NCI-H1092 (cell line): ENCODE measurements at places on chromosomes 2 and 18.

DNA sequence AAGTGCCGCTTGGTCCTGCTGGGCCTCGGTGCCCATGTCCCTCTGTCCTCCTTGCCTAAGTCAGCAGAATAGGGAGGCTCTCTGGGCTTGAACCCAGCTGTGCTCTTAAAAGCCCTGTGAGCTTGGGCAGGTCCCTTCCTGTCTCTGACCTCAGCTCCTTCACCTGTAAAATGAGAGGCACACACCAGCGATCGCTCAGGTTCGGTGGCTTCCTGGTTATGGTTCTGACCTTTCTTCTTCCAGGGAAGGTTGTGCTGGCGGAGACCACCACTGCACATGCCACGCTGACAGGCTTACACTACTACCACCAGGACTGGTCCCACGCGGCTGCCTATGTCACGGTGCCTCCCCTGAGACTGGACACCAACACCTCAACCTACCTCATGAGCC lies 36.1 kb upstream of the MAPRE3 start:
- DNase-seq: no peak

DNA sequence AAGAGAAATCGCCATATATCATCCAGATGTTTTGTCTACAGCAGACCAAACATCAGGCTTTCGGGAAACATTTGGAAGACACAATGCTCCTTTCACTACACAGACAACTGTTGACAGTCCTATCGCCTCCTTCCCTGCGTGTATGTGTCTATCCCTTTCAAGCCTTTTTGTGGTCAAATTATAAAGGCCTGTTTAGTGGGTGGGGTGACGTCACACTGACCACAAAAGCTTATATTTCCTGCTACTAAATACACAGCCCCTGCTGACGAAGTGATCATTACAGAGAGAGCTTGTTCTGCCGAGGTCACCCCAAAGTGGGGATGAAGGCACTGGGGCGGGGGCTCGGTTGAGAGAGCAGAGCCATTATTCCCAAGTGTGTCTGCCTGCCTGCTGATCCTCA lies 302.7 kb upstream of the TNP1 start:
- no peak for DNase-seq

- no peak for DNase-seq
These were observed 104.8 kb upstream of the CDH19 start for GRCh38 chr18:66708646-66709045.

- no peak for DNase-seq
These were observed 23.9 kb downstream of the EFR3B start for GRCh38 chr2:25065768-25066167.

GRCh38 chr18:32300914-32301313 lies 111.1 kb downstream of the MEP1B start:
- no peak for DNase-seq

DNA sequence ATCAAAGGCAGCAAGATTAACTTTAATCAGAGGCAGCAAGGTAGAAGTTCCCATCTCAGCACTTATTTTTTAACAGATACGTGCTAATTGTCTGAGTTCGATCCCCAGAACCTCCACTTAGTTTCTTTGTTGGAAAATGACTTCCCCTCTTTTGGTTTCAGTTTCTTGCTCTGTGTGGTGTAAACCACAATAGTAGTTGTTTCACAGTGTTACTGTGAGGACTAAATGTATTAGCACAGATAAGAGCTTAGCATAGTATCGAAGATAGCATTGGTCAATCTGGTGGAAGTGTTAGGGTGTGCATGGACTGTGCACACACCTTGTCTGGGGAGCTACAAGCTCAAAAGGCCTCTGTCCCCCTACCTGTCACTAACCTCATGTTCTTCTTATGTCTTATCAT lies 988.3 kb upstream of the GYPC start:
- DNase-seq: no peak

DNA sequence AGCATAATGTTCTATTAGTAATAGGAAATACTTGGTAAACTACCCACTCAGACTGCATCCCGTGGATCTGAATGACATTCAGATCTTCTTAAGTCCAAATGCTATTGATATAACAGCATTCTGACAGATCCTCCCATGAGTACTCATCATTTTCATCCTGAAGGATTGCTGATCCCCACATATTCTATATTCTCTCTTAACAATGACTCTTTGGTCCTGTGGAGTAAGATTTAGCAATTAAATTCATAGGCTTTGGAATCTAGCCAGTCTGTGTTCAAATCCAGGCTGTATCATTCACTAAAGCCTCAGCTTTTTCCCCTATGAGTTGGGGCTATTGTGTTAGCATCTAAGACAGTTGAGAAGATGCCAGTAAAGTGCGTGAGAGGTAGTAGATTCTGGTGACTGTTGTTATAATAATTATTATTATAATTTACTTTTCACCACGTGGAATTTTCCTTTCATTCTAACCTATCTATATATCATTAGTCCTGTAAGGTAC lies 591.3 kb upstream of the SYT4 start:
- no peak for DNase-seq

DNA sequence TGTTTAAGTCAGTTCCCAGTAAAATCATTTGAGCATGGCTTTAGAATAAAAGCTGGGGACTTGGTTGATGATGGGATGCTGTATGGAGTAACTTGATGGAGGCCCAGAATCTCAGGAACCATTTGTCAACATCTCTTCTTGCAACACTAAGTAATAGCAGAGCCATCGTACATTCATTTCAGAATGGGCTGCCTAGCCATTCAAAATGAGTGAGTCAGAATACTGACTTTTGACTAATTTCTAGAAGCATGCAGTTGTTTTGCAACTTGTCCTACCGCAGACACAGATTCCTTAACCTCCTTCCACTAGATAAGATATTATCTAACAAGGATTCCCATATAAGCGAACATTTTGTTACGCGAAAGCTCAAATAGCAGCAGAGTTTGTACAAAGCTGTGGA lies 229.5 kb downstream of the CNTNAP5 start:
- no peak for DNase-seq

DNA sequence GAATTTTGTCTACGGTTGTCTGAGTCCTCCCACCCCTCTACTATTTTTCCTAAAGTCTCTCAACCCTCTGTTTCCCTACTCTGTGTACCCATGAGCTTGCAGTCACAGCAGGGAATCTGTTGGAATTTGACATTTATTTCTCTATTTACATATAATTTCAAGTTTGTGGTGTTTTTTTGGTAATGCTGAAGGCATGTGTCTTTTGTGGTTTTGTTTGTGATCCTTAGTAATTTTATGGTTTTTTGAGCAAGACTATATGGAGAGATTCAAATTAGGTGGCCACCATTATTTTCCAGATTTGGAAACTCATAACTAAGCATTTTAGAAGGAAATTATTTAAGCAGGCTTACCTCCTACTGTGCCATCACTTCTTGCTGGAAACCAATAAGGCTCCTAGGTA lies 27.2 kb upstream of the FBLN7 start:
- no peak for DNase-seq

GRCh38 chr18:12839526-12840196 lies 44.4 kb downstream of the PTPN2 start:
- no peak for DNase-seq

- no peak for DNase-seq
These were observed 1432.2 kb upstream of the ACVR2A start for GRCh38 chr2:146412625-146413024.

GRCh38 chr2:104412384-104412783 lies 441.5 kb upstream of the POU3F3 start:
- DNase-seq: no peak

- no peak for DNase-seq
These were observed 76.2 kb downstream of the ATAD2B start for GRCh38 chr2:23850564-23851256.

GRCh38 chr2:33099989-33100388 lies 153.2 kb downstream of the LTBP1 start:
- no peak for DNase-seq

GRCh38 chr2:191678437-191679100 lies 633 bp downstream of the NABP1 start:
- no peak for DNase-seq

DNA sequence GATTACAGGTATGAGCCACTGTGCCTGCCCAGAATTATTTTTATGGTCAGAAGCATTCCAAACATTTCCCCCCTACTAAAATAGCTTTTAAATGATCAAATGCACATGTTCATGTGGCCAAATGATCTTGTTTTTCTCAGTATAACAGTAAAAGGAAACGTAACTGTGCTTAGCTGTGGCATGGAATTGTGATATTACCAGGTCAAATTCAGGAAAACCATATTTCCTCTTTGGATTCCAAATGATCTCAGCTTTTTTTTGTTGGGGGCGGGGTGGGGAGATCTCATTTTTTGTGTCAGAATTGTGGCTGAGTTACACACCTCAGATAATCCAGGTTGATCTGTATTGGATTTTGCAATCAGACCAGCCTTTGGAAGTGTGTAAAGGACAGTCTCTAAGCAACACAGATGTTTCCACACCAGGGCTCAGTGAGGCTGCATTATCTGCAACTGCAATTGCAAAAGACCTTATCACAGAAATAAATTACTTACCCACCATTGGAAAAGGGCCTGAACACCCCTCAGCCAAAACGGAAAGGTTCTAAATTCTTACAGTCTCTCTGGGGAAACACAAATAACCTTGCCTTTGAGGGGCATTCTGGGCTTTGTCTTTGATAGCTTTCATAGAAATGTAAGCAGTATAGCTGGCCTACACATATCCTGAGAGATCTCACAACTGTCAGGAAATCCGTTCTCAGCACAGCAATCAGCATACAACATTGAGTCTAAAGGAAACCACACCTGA lies 8.4 kb downstream of the CASP10 start:
- DNase-seq: no peak

- no peak for DNase-seq
These were observed 296.9 kb upstream of the RND3 start for GRCh38 chr2:150784389-150784788.

GRCh38 chr2:211930331-211930730 lies 608.3 kb downstream of the ERBB4 start:
- no peak for DNase-seq

DNA sequence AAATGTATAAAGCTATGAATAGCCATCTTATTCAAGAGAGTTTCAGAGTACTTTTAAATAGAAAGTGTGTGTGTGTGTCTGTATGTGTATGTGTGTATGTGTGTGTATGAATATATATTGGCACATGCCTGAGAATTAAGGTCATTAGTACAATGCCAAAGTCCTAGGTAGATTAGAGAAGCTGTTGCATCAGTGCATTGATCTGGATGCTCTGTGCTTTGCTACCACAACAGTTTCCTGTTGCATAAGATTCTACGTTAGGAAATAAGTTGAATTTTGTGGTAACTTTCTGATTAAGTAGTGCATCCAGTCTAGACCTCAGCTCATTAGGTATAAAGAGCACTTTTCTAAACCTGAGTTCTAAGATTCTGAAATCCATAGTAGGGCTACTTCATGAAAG lies 1102.8 kb upstream of the KLHL29 start:
- no peak for DNase-seq
